ENCODE measurements at places on chromosomes 5 and 9.

DNA sequence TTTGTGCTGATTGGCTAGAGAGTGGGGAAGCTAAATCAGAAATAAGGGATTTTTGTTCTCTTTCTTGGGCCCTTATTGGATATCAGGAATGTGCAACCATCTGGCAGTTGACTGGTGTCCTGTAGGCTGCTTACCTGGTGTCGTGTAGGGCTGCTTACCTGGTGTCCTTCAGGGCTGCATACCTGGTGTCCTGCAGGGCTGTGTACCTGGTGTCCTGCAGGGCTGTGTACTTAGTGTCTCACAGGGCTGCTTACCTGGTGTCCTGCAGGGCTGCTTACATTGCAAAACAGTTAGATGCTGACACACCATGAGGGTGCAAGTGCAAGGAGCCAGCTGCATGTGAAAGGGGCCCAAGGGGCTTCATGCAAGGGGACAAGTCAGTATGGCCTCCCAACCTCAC is 249.3 kb downstream of the ICE1 start:
- no peak for DNase-seq

- DNase-seq = no peak
Observed at GRCh38 chr9:17669206-17669605, 90.3 kb downstream of the SH3GL2 start.

DNA sequence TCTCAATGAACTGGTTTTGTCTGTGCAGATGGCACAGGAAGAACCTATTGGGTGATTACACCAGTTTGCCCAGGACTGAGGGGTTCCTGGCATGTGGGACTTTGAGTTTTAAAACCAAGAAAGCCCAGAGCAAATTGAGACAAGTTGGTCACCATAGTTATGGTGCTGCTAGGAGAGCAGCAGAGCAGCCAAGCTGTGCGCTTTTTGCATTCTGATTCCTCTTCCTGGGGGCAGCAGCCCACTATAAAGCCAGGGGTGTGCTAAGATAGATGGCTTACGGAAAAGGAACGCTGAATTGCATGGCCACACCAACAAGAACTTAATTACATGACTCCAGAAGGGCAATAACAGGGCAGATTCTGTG is 49.7 kb downstream of the TIMD4 start:
- no peak for DNase-seq

- DNase-seq = no peak
Observed at GRCh38 chr9:124453586-124454191, 3.4 kb downstream of the ADGRD2 start.

- no peak for DNase-seq
Observed at GRCh38 chr5:113663879-113664541, 150.5 kb downstream of the YTHDC2 start.

DNA sequence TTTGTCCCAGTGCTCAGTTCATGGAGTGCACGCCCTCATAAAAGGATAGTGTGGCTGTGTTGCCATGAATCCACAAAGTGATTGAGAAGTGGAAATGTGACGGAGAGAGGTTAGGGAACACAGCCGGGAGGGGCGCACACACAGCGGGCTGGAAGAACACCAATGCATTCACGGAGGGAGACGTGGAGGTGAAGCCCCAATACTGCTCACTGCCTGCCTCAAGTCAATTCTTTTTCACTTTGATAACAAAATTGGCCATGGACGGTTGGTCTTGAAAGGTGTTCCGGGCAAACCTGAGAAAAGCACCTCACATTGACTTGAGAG is 424.1 kb downstream of the MED10 start:
- no peak for DNase-seq

DNA sequence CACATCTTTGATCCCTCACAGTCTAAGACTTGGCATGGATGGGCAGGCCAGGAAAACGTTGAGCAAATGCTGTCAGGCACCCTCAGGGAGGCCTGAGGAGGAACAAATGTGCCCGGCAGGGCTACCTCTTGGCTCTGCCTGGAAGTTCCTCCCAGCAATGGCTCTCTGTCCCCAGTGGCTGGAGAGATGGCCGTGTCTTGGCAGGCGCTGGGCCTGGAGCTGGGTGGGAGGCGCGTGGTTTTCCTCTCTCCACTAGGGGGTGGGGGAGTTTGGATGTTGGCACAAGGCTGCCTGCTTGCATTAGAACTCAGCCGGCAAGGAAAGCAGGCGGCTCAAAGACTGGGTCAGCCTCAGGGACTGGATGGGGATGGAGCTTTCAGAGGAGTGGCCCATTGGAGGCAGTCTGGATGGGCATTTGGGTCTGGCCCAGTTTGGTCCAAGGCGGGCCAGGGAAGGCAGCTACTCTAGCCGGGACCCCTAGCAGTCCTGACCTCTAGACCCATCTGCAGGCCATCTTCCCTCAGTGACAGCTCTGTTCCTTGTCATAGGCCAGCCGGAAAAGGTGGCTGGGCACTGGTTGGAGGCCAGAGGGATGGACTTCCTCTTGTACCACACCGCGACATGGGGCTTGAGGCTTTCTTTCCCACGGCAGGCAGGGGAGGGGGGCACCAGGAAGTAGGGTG is 68.2 kb upstream of the STC2 start:
- DNase-seq = no peak

DNA sequence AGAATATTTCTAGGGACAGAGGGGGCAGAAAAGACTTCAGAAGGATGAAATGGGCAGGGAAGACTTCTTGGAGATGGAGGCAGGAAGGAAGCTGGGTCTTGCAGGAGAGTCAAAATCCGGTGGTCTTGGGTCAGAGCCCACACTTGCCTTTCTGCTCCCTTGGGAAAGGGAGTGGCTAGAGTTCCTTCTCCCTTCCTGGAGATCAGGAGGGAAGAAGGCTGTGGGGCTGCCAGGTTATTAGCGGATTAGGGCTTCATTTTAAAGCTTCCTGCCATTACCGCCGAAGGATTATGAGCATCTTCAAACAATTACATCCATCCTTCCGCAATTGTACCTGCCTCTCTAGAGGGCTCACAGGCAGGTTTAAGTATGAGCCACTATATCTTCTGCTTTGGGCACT is 19.2 kb upstream of the SYNPO start:
- no peak for DNase-seq

DNA sequence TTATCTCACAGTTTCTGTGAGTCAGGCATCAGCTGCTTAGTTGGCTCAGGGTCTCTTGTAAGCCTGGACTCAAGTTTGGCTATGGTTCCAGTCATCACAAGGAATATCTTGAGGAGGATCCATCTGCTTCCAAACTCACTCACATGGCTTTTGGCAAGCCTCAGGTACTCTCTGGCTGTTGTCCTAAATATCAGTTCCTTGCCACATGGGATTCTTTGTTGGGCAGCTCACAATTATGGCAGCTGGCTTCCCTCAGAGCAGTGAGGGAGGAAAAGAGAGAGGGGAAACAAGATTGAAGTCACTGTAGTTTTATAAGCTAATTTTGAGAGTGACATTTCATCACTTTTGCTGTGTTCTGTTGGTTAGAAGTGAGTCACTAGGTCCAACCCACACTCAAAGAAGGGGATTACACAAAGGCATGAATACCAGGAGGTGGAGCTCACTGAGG is 144.5 kb downstream of the GCNT1 start:
- DNase-seq = no peak

GRCh38 chr9:38437193-38437823 is 13.1 kb upstream of the IGFBPL1 start:
- no peak for DNase-seq

DNA sequence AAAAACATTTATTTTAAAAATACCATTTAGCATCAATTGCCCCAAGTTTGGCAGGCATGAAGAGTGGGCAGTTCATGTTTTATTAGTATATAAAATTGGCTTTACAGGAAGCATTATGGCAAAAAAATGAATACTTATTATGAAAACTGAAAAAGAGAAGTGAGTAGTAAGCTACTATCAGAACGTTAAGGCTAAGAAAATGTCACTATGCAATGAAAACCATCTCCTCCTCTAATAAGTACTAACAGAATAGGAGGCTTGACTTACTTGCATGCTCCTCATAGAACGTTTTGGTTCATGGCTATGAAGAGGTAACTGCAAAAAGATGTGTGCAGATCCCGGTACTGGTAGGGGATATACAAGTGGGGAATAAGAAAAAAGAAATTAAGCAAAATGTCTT is 23.6 kb downstream of the TICAM2 start:
- DNase-seq = no peak

- no peak for DNase-seq
Observed at GRCh38 chr5:9483243-9483642, 62.6 kb downstream of the SEMA5A start.

GRCh38 chr9:6973762-6974161 is 216.0 kb downstream of the KDM4C start:
- no peak for DNase-seq

GRCh38 chr9:16626577-16627130 is 243.8 kb downstream of the BNC2 start:
- DNase-seq = no peak

DNA sequence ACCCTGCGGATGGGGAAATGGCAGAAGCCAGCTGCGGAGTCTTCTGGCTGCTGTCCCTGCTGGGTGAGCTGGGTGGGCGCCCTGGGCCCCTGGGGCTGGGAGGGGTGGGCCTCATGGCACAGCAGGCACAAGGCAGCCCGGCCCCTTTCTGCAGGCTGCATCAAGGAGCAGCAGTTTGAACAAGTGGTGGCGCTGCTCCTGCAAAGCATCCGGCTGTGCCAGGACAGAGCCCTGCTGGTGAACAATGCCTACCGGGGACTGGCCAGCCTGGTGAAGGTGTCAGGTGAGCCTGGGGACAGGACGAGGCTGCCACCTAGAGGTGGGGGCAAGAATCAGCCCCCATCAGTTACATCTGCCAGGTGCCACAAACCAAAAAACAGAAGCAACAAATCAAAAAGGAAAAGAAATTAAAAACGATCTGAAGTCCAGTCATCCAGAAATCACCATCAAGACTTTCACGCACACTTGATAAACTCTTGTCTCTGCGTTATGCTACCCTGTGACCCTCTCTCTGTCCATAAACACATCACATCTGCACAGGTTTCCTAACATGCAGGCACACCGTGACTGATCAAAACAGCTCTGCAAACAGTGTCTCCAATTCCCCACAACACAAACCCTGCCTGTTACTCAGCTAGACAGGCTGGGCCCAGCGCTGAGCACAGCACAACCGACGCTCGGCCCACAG is 13.9 kb downstream of the REXO4 start:
- no peak for DNase-seq

GRCh38 chr9:90680534-90680933 is 37.9 kb upstream of the DIRAS2 start:
- DNase-seq = no peak

DNA sequence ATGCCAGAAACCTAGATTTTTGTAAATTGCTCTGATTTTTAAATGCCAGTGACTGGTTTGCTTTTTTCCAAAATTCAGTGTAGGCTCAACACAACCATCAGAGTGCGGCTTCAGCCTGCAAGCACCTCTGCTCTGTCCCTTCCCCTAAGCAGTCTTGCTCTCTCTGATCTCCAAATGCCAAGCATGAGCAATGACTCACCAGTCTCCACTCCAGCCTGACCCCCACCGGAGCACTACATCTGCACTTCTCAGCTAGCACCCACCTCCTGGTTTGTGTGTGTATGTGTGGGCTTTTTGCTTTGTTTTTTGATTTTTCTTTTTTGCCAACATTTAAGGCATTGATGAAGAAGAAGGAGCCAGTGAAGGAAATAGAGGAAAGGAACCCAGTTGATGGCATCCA is 61.4 kb upstream of the ADRA1B start:
- no peak for DNase-seq

- no peak for DNase-seq
Observed at GRCh38 chr5:165631235-165631634, 2125.8 kb downstream of the MAT2B start.

GRCh38 chr9:35813434-35814105 is 1.3 kb downstream of the HINT2 start:
- DNase-seq = no peak

- no peak for DNase-seq
Observed at GRCh38 chr9:120368799-120369198, 211.2 kb downstream of the CDK5RAP2 start.

DNA sequence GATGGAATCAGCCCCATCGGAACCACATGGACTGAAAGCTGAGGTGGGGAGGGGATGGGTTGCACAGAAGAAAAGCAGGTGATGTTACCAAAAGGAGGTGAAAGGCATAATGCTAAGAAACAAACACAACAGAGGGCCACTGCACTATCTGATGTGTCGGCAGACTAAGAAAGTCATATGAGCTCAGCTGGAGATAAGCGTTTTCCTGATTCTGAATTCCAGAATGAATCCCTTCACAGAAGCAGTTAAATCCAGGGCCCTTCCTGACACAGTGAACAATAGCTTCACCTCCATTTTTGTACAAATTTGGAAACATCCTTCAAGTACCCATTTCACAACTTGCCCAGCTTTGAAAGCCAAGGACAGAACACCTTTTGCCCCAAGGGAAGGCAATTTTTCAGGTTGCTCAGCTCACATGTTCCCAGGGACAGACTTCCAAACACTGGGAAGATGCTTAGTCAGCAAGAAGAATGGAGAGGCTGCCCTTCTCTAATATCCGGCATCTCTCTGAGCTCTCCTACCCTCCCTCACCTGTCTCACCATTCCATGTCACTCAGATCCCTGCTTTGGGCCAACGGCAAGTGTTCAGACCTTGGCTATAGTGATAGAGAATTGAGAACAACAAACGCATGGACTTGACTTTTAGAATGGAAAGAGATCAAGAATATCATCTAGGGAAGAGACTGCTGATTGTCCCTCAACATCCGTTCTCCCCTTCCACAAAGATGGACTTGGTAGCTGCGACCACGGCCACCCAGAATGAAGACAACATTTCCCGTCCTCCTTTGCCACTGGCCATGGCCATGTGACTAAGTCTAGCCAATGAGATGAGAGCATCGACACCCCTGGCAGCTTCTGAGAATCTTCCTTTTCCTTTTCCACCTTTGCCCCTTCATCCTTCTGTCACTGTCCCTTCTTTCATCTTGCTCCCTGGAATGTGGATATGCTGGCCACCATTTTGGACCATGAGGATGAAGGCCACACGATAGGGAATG is 68.6 kb upstream of the IL17B start:
- DNase-seq = no peak

DNA sequence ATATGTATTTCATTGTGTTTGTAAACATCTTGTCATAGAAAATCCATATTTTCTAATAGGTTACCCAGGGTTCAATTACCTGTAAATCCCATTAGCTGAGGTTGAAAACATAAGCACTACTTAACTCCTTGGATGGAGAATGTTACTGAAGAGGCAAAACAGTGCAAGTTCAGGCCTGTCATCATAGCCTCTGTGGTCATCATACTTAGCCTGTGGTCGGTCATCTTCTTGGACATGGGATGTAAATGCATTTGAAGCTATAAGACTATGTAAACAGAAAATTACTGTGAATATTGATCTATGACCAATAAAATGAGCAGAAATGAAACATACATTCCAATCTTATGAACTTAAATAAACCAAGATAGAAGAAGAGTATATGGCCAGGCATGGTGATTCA is 164.7 kb downstream of the CHSY3 start:
- DNase-seq = no peak

- DNase-seq = no peak
Observed at GRCh38 chr9:34898846-34899245, 59.2 kb upstream of the PHF24 start.

Data from hypothalamus (tissue), 51 donors.